ENCODE measurements at places on chromosomes 6 and 20.

GRCh38 chr6:65671922-65672321 lies 35.1 kb downstream of the EYS start:
- no peak for DNase-seq

- no peak for DNase-seq
Observed at GRCh38 chr6:160895562-160895961, 96.0 kb upstream of the MAP3K4 start.

GRCh38 chr6:108619431-108620197 lies 58.9 kb downstream of the FOXO3 start:
- DNase-seq, result no peak

- no peak for DNase-seq
Observed at GRCh38 chr6:87909849-87910248, 137.8 kb upstream of the SPACA1 start.

GRCh38 chr6:37738216-37738615 lies 40.5 kb upstream of the MDGA1 start:
- DNase-seq, result no peak

DNA sequence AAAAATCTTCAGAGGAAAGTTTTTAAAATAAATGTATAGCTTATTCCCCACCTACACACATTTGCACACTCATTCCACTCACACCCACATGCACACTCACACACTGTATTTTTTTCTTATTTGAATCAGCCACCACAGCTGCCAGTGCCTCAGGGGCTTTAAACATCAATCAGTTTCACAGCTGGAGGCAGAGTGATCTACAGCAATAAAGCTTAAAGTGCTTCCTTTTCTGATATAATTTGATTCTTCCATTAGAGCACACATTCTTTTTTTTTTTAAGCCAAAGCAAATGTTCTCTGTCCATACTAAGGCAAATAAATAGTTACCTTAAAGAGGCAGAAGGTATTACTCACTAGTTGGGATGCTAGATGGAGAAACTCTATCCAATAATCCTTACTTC lies 498.8 kb upstream of the POU3F2 start:
- no peak for DNase-seq

- no peak for DNase-seq
Observed at GRCh38 chr20:24376311-24377099, 92.9 kb upstream of the SYNDIG1 start.

DNA sequence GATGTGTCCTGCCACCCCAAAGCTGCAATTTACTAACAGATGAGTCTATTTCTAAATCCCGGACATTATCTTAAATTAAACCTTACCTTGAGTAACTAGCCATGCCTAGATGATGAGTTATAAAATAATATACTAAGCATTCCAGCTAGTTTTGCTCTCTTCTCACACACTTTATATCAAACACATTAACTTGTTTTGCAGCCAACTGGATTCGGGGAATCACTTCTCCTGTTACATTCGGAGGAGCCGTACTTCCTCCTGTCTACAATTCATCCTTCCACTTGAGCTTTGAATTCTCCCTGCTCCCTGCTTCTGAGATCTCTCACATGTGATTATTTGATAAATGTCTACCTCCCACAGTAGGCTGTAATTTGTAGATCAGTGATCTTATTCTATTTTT lies 420.1 kb downstream of the GJA1 start:
- DNase-seq, result no peak

- no peak for DNase-seq
Observed at GRCh38 chr6:163398815-163399214, 15.7 kb upstream of the QKI start.

DNA sequence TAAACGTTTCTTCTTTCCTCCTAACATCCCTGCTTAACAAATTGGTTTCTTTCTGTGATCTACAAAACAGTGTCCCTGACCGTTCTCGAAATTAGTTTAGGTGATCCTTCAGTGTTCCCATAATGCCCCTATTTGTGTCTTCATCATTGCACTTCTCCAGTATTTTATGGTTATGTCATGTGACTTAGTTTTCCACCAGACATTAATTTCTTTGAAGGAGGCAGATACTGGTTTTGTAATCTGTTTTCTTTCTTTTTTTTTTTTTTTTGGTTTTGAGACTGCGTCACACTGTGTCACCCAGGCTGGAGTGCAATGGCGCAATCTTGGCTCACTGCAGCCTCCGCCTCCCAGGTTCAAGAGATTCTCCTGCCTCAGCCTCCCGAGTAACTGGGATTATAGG lies 49.2 kb downstream of the FAM217A start:
- DNase-seq, result no peak

DNA sequence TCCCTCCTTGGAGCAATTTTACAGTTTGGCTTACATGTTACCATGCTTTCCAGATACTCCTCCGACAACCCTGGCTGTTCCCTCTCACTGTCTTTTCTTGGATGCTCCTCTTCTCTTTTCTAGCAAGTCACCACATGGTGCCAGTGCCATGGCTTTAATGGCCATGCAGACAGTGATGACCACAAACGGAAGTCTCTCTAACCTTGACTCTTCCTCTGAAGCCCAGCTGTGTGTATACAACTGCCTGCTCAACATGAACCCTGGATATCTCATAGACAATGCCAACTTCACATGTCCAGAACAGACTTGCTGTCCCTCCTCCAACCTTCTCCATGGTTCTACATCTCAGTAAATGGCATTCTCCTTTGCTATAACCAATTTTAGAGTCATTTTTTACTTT lies 49.8 kb upstream of the NEDD9 start:
- no peak for DNase-seq

DNA sequence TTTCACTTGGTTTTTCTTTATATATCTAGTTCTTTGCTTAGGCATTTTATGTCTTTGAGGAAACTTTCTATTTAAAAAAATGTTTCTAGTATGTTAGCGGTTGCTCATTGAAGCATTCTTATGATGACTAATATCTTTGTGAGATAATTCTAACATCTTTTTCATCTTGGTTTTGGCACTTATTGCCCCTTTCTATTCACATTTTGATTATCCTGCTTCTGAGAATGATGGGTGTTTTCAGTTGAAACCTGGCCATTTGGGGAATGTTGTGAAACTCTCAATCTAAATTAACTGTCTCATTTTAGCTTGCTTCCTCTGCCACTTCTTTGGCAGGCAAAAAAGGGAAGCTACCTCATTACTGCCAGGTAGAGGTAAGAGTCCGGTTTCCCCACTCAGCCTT lies 683.1 kb downstream of the DOK5 start:
- DNase-seq, result no peak

- no peak for DNase-seq
Observed at GRCh38 chr6:74752303-74752702, 453.6 kb downstream of the COL12A1 start.

DNA sequence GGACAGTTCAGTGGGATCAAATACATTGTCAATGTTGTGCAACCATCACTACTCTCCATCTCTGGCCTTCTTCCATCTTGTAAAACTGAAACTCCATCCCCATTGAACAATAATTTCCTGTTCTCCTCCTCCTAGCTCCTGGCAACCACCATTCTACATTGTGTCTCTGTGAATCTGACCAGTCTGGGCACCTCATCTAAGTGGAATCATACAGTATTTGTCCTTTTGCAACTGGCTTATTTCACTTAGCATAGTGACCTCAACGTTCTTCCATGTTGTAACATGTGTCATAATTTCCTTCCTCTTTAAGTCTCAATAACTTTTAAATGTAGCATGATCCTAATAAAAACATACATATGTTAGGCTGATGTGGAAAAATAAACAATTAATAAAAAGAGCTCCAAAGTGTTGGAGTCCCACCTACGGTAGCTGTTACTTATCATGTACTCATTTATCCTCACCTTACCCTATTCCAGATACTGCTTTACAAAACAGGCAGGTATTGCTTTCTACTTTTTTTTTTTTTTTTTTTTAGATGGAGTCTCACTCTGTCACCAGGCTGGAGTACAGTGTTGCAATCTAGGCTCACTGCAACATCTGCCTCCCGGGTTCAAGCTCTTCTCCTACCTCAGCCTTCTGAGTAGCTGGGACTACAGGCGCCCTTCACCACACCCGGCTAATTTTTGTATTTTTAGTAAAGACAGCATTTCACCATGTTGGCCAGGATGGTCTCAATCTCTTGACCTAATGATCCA lies 91.9 kb downstream of the TNFAIP3 start:
- no peak for DNase-seq

- no peak for DNase-seq
Observed at GRCh38 chr6:117290173-117290846, 25.0 kb downstream of the VGLL2 start.

DNA sequence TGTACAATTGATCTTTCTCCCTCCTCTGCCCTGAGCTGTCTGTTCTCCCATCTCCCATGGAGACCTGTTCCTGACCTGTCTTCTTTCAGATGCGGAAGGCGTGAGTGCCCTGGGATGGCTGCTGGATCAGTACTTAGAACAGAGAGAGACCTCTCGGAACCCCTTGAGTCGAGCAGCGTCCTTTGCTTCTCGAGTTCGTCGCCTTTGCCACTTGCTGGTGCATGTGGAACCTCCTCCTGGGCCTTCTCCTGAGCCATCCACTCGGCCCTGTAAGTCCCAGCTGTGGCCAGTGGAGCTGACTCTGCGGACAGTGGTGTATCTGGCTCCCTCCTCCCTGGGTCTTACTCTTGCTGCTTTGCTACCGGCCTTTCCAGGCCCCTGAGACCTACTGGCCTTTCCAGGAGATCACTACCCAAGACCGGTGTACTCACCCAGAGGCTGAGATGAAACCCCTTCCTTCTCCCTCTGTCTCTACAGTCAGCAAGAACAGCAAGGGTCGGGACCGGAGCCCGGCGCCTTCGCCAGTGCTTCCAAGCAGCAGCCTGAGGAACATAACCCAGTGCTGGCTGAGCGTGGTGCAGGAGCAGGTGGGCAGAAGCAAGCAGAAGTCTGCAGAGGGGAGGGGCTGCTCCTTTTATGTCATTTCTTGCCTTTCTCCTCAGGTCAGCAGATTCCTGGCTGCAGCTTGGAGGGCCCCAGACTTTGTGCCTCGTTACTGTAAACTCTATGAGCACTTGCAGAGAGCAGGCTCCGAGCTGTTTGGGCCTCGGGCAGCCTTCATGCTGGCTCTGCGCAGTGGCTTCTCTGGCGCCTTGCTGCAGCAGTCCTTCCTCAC lies 22.5 kb downstream of the CUL9 start:
- DNase-seq, result no peak

DNA sequence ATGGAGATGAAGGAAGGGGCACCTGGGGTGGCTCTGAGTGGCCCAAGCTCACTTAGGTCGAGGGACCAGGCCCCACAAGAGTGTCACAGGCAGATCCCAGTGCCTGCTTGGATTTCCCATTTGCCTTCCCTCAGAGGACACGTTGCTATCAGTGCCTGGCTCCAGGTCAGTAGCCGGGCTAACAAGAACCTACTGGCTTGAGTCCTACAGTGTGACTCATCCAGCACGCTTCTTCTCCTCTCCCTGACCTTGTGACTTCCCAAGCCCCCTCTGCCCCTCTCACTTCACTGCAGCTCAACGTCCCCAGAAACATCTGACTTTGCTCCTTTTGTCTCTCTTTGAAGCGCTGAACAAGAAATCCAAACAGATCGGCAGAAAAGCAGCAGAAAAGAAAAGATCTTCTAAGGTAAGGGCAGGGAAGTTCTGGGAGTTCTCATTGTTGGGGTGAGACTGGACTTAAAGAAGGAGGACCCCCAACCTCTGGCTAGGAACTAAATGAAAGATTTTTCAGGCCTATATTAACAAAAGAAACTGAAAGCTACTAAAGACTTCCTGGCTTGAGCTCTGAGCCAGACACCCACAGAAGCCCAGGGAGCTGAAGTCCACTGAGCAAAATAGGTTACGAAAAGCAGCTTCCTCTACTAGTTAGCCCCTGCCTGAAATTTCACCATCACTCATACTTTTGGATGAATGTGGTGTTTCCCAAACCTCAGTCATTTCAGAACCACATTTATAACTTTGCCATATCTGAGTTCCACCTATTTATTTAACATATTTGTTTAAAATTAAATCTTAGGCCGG lies 21.5 kb downstream of the ASIP start:
- DNase-seq, result no peak

GRCh38 chr6:29924287-29924686 lies 18.0 kb upstream of the HLA-A start:
- no peak for DNase-seq

GRCh38 chr6:10626154-10626741 lies 68.2 kb downstream of the C6orf52 start:
- no peak for DNase-seq

DNA sequence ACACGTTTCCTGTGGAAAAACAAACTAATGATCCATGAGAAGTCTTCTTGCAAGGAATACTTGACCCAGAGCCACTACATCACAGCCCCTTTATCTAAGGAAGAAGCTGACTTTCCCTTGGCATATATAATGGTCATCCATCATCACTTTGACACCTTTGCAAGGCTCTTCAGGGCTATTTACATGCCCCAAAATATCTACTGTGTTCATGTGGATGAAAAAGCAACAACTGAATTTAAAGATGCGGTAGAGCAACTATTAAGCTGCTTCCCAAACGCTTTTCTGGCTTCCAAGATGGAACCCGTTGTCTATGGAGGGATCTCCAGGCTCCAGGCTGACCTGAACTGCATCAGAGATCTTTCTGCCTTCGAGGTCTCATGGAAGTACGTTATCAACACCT lies 35.4 kb downstream of the GCNT2 start:
- DNase-seq, result no peak

- peak; percentile 87 for DNase-seq
Observed at GRCh38 chr6:149484733-149485700, at the start of gene ZC3H12D. ZC3H12D (minus strand) TSS chr6:149485014; CDS start chr6:149474543, 10,471 bp downstream.

- DNase-seq, result no peak
Observed at GRCh38 chr6:42175860-42176259, 2.7 kb downstream of the GUCA1A start.

GRCh38 chr6:159933077-159933476 lies 35.8 kb upstream of the IGF2R start:
- DNase-seq, result no peak

GRCh38 chr20:58361481-58362205 lies 27.4 kb upstream of the VAPB start:
- no peak for DNase-seq

DNA sequence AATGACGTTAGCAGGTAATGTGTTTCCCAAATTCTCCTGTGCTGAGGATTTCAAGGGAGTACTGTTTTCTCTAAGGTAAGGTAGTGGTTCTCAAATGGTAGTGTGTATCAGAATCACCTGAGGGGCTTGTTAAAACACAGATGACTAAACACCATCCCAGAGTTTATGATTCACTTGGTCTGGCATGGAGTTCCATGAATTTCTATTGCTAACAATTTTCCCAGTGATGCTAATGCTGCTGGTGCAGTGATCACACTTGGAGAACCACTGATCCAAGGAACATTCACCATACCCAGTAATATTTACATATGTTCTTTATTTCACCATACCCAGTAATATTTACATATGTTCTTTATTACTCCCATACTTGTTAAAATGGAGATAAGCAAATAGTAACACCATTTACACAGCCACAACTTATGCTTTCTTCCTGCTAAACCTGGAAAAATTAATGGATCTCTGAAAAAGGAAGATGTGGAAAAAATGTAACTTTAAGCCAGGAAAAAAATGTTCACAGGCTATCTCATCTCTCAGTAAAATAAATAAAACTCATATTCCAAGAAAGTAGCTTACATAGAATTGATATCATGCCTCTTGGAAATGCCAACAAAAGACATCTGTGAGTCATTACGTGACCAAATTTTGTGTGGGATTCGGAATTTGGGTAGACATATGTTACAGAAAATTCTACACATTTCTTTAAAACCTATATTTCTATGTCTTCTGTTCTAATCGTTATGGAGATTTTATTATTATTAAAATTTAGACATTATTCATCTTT lies 129.5 kb downstream of the MMUT start:
- no peak for DNase-seq

- no peak for DNase-seq
Observed at GRCh38 chr20:31608251-31608945, 3.3 kb downstream of the ID1 start.

Data from CD4-positive, alpha-beta T cell treated with Interleukin-15 for 4 hours (primary cell).